ENCODE measurements at places on chromosomes 4 and X. TPM values are rescaled to one million over a fixed set of nuclear protein-coding genes. Genes with fewer than 3 reads are reported as not detected.

DNA sequence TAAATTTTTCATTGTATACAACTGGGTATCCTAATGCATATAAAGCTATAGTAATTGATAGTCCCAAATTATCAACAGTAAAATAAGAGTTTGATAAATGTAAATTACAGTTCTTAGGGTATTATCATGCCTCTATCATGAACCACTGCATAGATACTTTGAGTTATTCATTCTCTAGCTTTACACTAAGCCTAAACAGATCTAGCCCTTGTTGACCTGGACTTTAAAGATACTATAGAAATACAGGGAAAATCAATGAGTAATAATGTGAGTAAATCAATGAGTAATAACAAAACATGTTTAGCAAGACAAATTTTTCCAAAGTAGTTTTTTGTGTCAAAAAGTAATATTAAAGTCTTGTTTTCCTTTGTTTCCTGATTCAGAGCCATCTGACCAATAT is 228.4 kb downstream of the SCFD2 start:
- DNase-seq, result no peak
- no peaks in the 10 kb centered on the region for H3K4me1 ChIP-seq
- H3K36me3 ChIP-seq, result no peaks in the 10 kb centered on the region

DNA sequence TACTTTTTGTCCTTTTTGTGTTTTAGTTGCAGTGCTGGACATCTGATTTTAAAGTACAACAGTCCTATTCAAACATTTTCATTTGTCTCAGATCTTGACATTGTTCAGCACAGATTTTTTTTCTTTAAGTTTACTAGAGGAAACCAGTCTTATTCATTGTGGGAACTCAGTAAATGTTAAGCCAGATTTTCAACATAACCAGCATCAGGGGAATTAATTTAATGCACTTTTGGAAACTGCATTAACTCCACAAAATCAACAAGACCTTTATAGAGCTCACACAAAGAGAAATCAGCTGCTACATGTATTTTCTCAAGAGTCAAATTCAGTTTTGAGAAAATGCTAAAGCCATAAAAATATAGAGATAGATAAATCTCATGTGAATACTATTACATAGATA is 9.9 kb downstream of the CPE start:
- no peak for DNase-seq
- no peaks in the 10 kb centered on the region for H3K36me3 ChIP-seq
- H3K27me3 ChIP-seq, result no peaks in the 10 kb centered on the region
- H3K27ac ChIP-seq, result no peak overlapping the region
- peaks cover 56% of the 10 kb centered on the region for H3K4me1 ChIP-seq

DNA sequence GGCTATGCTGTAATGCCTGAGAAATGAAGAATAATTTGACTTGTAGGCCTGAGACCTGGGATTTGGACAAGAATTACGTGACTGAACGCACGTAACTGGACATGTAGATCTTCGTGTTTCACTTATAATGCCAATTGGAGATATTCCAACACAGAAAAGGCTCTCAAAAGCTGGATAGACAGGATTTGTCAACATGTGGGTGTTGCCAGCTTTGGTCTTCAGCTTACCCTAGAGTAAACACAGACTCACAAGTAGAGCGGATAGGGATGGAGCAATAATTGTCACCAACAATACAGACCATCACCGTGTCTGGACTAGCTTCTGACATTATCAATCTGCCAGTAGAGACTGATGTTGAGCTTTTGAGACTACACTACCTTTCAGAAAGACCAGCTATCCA is 1511.0 kb upstream of the ADGRL3 start:
- no peak overlapping the region for H3K27ac ChIP-seq
- no peak overlapping the region for H3K4me3 ChIP-seq
- DNase-seq, result no peak
- H3K27me3 ChIP-seq, result no peaks in the 10 kb centered on the region

Gene SCFD2
- total RNA-seq, result 15.8 TPM

DNA sequence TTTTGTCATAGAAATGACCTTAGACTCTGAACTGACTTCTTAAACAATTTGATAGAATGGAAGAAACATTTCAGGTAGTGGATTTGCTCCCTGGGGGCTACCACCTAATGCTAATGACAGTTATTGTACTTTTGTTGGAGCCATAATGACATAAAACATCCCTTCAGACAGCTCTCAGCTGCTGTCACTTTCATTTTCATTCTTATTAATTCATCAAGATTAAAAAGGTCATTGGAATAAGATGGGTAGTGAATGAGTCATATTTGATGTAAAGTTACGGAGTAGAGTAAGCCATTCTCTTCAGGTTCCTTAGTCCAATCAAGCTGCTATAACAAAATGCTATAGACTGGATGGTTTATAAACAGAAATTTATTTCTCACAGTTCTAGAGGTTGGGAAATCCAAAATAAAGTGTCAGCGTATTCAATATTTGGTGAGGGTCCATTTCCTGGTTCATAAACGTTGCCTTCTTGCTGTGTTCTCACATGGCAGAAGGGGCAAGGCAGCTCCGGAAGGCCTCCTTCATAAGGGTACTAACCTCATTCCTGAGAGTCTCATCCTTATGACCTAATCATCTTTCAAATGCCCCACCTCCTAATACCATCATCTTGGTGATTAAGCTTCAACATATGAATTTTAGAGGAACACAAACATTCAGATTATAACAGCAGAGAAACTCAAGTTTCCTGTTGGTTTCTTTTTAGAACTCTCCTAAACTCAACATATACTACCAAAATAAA is 268.5 kb downstream of the ARAP2 start:
- no peaks in the 10 kb centered on the region for H3K27me3 ChIP-seq
- H3K4me3 ChIP-seq, result no peak overlapping the region
- H3K4me1 ChIP-seq, result peaks cover 6% of the 10 kb centered on the region

DNA sequence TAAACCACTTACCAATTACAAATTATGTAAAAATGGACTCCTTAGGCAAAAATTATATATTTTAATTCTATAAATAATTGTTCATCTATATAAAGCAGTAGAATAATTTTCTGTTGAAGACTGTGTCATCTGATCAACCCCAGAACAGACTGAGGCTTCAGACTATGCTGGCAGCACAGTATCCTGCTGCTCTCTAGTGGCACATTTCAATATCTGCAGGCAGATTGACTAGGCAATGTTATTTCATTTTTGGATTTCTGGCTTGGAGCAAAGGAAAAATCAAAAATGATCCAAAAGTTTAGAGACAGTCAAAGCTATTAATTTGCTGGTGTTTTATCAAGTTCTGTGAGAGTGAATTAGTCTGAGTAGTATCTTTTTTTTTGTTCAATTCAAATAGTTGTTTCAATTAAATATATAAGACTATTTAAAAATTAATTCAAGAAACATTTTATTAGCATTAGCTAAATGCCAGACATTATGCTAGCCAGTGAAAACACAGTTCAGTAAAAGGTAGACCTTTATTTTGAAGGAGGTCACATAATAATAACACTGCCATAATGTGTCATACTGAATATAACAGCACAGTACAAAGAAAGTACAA is 21.3 kb upstream of the SULT1E1 start:
- DNase-seq, result no peak
- H3K27me3 ChIP-seq, result no peaks in the 10 kb centered on the region
- no peak overlapping the region for H3K27ac ChIP-seq
- no peak overlapping the region for H3K4me3 ChIP-seq

DNA sequence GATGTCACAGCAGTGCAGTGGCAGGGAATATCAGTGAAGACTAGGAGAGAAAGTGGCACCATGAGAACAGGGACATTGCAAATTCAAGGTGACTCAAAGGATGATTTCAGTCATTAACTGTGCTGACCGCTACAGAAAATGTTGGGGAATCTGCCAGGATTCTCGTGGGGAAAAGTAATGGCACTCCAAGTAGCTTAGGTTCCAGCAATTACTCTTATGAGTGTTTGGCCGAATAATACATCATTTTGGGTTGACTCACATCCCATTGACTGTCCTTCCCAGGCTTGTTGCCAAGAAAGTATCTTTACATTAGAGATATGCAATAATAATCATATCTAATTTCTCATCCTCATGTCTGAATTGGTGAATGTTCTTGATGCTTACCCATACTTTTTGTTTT is 1411.1 kb upstream of the PCDH7 start:
- H3K4me3 ChIP-seq, result no peak overlapping the region
- no peaks in the 10 kb centered on the region for H3K36me3 ChIP-seq
- no peak for DNase-seq
- H3K27ac ChIP-seq, result no peak overlapping the region
- no peaks in the 10 kb centered on the region for H3K4me1 ChIP-seq

Gene NCAPG
- 13.6 TPM for total RNA-seq

Gene COX7B2
- total RNA-seq, result not detected

GRCh38 chr4:156052116-156052515 is 98.5 kb upstream of the CTSO start:
- DNase-seq, result no peak
- H3K27me3 ChIP-seq, result no peaks in the 10 kb centered on the region
- H3K4me1 ChIP-seq, result peaks cover 8% of the 10 kb centered on the region
- no peak overlapping the region for H3K27ac ChIP-seq
- no peaks in the 10 kb centered on the region for H3K36me3 ChIP-seq
- no peak overlapping the region for H3K4me3 ChIP-seq

Gene ZNF732
- 1.6 TPM for total RNA-seq

Gene RHOXF1
- total RNA-seq, result 0.52 TPM

GRCh38 chr4:64771149-64771548 is 361.9 kb upstream of the TECRL start:
- no peaks in the 10 kb centered on the region for H3K36me3 ChIP-seq
- H3K4me3 ChIP-seq, result no peak overlapping the region
- no peak overlapping the region for H3K27ac ChIP-seq
- no peak for DNase-seq

DNA sequence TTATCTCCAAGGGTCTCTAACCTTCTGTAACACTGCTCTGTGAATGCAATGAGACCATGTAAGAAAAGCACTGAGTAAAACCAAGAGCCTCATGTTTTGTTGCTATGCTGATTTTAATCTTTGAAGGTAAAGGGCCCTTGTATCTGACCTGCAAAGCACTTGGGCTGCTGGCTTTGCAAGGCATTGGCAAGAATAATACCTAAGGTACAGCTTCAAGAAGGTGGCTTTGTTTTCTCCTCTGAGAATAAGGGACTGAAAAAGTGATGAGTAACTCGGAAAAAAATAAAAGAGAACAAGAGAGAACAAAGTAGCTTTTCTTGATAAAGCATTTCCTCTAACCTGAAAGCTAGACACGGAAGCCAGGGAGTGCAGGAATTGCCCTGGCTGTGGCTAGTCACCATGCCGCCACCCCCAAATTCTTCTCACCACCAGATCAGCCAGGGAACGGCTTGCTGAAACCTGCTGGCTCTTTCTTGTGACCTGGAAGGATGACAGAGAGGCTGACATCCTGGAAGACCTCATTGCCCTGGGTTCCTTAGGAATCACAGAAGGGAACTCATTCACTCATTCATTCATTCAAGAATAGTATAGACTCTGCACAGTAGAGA is 41.8 kb upstream of the HS3ST1 start:
- H3K27ac ChIP-seq, result no peak overlapping the region
- H3K4me3 ChIP-seq, result no peak overlapping the region
- no peaks in the 10 kb centered on the region for H3K36me3 ChIP-seq
- no peak for DNase-seq
- no peaks in the 10 kb centered on the region for H3K27me3 ChIP-seq

Gene FGFBP1
- total RNA-seq, result 0.96 TPM

Gene ADH1A
- not detected for total RNA-seq

DNA sequence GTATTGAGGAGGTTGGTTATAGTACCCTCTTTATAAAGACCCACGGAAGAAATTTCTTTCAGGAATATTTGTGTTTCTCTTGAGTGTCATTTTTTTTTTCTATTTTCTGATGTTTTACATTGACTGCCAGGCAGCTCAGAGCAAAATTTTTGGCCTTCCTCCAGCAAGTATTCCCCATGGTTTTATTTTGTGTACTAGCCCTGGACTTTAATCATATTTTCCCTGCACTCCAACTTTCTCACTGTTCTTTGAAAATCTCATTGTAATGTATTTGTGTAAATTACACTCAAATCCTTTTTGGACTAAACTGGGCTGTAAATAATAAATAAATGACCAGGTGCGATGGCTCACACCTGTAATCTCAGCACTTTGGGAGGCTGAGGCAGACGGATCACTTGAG is 45.6 kb upstream of the USP46 start:
- H3K4me1 ChIP-seq, result peaks cover 7% of the 10 kb centered on the region
- H3K27ac ChIP-seq, result no peak overlapping the region
- DNase-seq, result no peak
- no peaks in the 10 kb centered on the region for H3K36me3 ChIP-seq
- no peak overlapping the region for H3K4me3 ChIP-seq
- peaks cover 6% of the 10 kb centered on the region for H3K27me3 ChIP-seq

Gene HELT
- total RNA-seq, result not detected

- H3K4me3 ChIP-seq, result no peak overlapping the region
- H3K27me3 ChIP-seq, result no peaks in the 10 kb centered on the region
- H3K36me3 ChIP-seq, result no peaks in the 10 kb centered on the region
- no peak for DNase-seq
- peaks cover 27% of the 10 kb centered on the region for H3K4me1 ChIP-seq
These were observed 127.8 kb upstream of the TBL1X start for GRCh38 chrX:9337046-9337445.

Gene LIMCH1
- total RNA-seq, result 65.2 TPM

Data from mesothelial cell of epicardium (in vitro differentiated cells).